ENCODE measurements at places on chromosomes 16 and 17.

DNA sequence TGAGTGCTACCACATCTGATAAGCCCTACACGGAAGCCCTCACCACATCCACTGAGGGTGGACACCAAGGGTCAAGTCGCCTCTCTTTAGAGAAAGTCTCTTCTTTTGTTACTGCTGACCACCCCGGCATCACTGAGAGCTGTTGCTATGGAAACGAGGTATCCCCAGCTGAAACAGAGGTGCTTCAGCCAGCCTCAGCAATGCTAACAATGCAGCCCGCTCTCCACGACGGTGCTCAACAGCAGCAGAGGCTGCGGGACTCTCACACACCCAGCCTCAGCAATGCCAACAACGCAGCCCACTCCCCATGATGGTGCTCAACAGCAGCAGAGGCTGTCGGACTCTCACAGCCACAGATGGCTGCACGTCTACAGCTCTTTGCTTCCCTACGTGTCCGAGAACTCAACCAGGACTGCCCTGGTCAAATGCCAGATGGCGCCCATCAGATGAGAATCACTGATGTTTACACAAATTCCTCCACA lies 41.4 kb downstream of the VPS53 start:
- DNase-seq, result peak; percentile 32

DNA sequence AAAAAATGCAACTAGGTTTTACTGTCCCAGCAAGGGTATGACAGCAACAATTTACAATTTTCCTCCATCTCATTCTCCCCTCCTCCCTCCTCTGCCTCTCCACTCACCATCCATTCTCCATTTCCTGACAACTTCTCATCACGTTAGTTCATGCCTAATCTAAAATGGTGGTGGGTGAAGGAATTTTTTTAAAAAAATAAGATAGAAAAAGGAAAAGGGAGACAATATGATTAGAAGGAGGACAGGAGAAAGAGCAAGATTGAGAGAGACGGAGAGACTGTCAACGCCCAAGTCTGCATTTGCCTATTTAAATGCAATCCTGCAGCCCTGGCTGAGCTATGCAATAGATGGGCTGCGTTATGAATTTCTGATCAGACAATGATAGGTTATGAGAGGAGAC lies 380.7 kb upstream of the PSMD7 start:
- no peak for DNase-seq

- DNase-seq, result no peak
Measured at GRCh38 chr17:73693071-73693470, 48.8 kb upstream of the SDK2 start.

DNA sequence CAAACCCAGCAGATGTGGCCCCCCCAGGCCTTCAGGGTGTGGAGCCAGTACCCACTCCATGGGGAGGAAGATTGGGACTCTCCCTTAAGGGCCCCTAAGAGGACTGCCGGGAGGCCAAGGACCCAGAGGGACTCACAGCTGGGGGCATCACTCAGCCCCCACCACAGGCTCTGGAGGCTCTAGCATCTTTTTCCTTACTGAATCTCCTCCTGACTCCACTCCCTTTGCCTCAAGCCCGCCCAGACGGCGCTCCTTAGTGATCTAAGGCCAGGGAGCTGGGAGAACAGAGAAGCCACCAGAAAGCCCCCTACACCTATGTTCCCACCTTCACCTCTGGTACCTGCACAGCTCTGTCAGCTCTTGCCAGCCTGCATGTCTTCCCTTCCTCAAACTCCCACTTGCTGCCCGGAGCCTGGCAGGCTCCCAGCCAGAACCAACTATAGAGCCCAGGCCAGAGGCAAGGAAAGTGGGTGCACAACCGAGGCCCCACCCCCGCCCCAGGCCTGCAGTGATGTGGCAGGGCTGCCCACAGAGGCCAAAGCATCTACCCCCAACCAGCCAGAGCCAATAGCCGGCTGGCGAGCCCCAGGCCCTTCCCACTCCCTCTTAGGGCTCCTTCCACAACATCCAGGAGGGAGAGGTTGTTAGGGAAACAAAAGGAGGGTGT lies 22.3 kb upstream of the MPO start:
- no peak for DNase-seq

DNA sequence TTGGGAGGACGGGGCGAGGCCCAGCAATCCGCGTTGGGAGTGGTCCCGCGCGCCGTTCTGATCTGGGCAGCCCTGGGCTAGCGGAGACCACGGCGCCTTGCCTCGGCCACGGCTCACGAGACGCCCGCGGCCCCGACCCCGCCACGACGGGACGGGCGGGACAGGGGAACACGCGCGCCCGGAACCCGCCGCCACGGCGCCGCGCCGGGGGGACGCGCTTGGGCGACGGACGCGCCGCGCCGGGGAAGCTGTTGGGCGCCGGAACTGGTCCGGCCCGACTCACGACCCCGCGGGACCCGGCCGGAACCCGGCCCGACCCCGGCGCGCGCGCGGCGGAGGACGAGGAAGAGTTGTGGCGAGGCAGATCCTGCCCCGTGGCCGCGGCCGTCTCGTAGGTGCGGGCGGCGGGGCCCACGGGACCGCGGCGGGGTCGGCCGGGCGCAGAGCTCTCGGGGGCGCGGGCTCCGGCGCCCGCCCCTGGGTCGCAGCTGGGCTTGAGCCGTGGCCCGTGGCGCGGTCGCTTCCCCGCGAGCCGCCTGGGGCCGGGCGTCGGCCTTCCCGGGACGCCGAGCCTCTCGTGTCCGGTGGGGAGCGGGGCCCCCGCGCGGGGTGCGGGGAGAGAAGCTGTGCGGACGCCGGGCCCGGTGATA lies at the start of gene ACSF3:
Gene ACSF3, plus strand, starts transcription at position 251 of the 650 bp plus-strand sequence. CDS start 6,830 bp downstream, outside the sequence.
- DNase-seq, result peak; percentile 64

DNA sequence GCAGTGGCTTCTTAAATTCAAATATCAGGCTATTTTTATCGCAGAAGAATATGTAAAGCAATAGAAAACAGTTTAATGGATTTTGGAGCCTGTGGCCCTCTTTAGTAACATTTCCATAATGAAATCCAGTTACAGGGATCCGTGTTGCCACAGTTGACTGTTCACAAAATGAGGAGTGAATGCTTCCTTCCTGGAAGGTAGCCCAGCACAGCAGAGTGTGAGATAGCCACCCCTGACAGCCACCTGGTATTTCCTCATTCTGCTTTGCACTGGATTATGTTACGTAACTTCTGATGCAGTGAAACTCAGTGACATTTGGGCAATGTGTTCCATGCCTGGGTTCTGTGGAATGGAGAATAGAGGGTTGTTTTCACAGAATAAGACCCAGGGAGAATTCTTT lies 517.2 kb downstream of the RBFOX1 start:
- no peak for DNase-seq

Data from upper lobe of left lung (tissue), 6 donors.